ENCODE measurements at places on chromosomes 3 and 15.

DNA sequence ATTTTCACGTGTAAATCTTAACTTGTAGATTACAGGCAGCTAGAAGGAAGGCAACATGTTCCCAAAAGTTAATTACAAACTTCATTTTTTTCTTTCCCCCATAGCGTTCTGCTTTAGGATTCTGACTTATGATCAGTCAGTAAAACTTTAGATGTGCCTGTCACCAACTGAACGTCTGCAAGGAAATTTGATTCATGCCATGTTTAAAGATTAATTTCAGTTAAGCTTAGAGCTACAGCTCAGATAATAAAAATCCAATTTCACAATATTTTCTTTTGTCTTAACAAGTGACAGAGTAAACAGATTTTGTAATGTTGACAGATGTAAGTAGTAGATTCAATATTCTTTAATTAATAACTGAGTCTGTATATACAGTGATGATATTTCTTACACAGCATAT, 253.1 kb downstream of the NFKBIZ start:
- DNase-seq: no peak

GRCh38 chr3:146217324-146217723, 33.6 kb downstream of the PLSCR4 start:
- no peak for DNase-seq

GRCh38 chr15:43509660-43510199, 7.7 kb upstream of the MAP1A start:
- no peak for DNase-seq

DNA sequence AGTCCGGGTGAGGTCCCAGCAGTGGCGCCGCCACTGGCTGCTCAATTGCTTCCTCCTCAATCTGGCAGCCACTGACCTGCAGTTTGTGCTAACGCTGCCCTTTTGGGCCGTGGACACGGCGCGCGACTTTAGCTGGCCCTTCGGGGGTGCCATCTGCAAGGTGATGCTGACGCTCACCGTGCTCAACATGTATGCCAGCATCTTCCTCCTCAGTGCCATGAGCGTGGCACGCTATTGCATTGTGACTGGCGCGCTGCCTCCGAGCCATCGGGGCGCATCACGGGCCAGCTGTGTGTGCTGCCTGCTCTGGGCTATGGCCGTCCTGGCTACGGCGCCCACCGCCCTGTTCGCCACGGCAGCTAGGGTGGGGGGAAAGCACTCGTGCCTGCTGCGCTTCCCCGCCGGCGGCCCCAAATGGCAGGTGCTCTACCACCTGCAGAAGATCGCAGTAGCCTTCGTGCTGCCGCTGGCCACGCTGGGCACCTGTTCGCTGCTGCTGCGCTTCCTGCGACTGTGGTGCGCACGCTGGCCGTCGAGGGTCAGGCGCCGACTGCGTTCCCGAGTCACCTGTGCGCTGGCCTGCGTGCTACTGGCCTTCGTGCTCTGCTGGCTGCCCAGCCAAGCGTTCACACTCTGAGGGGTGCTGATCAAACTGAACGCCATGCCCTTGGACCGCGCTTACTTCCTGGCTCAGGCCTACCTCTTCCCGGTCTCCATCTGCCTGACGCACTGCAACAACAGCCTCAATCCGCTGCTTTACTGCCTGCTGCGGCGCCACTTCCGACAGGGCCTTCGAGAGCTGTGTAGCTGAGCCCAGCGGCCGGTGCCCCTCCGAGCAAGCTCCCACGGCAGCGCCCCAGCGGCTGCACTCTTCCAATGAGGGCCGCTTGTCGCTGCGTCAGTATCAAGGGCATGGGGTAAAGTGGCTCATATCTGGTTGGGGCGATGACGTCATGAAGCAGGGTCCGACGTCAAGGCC, 20.3 kb upstream of the ADAMTS7 start:
- DNase-seq: no peak

GRCh38 chr15:86493884-86494283, 414.2 kb downstream of the AGBL1 start:
- no peak for DNase-seq

GRCh38 chr15:67253101-67253500, 1.4 kb downstream of the AAGAB start:
- DNase-seq: no peak

DNA sequence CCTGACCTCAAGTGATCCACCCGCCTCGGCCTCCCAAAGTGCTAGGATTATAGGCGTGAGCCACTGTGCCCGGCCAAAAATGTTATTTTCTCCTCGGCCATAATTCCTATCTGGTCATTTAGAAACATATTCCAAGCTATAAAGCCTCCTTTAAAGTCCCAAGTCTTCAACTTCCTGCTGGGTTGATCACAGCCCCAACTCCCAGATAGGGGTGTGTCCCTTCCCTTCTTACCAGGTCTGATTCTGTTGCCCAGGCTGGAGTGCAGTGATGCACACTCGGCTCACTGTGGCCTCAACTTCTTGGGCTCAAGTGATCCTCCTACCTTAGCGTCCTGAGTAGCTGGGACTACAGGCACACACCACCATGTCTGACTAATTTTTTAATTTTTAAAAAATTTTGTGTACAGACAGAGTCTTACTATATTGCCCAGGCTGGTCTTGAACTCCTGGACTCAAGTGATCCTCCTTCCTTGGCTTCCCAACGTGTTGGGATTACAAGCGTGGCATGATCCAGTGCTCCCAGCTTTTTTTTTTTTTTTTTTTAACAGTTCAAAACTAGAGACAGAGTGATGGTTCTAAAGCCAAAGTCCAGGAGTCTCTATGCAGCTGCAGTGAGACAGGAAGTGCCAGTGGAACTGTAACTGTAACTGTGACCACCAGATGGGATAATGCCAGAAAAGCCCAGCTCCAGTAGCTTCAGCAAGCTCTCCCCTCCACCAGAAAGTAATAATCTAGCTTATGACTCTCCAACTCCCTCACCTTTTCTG, 8.2 kb upstream of the PRKAR2A start:
- DNase-seq: no peak

GRCh38 chr3:150467381-150467780, 59.3 kb downstream of the TSC22D2 start:
- DNase-seq: no peak

GRCh38 chr15:57883701-57884100, 177.2 kb downstream of the POLR2M start:
- DNase-seq: no peak

DNA sequence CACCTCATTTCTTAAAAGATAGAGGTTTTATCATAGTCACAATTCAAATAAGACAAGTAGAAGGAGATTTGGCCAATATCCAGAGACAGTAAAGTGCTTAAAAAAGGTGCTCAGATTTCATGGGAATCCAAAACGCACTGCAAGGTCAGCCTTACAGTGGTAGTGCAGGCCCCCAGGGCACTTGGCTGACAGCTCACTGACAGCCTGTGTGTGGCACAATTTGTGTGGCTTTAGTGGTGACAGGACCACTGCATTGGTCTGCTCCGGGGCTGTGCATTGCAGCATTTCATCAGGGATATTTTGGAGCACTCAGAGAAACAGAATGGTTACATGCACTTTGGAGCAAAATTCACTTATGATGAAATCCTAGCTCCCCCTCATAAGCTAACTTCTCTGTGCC, 544.3 kb downstream of the NTRK3 start:
- DNase-seq: no peak

GRCh38 chr3:160773722-160774121, 17.7 kb downstream of the PPM1L start:
- DNase-seq: no peak

GRCh38 chr15:64493641-64494040, 33.3 kb downstream of the ZNF609 start:
- no peak for DNase-seq

DNA sequence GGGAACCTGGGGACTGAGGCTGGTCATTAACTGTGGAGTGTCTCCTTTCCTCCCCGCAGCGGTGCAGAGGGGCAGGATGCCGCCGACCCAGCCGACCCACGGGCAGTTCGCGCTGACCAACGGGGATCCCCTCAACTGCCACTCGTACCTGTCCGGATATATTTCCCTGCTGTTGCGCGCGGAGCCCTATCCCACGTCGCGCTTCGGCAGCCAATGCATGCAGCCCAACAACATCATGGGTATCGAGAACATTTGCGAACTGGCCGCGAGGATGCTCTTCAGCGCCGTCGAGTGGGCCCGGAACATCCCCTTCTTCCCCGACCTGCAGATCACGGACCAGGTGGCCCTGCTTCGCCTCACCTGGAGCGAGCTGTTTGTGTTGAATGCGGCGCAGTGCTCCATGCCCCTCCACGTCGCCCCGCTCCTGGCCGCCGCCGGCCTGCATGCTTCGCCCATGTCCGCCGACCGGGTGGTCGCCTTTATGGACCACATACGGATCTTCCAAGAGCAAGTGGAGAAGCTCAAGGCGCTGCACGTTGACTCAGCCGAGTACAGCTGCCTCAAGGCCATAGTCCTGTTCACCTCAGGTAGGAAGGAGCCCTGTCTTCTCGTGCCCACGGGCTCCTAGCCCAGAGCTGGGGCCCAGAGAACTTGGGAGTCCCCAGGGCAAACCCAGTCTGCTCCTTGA, 3.7 kb downstream of the NR2F2 start:
- no peak for DNase-seq

- DNase-seq: no peak
These were observed 70.7 kb upstream of the DCBLD2 start for GRCh38 chr3:98972155-98972554.

GRCh38 chr15:43845421-43845820, 18.6 kb downstream of the WDR76 start:
- DNase-seq: no peak

- DNase-seq: no peak
These were observed 137.9 kb upstream of the COL8A1 start for GRCh38 chr3:99500485-99500884.

- no peak for DNase-seq
These were observed 17.4 kb upstream of the KLHL6 start for GRCh38 chr3:183572935-183573334.

- DNase-seq: peak; percentile 6
These were observed 203.7 kb downstream of the SLC9A9 start for GRCh38 chr3:143644370-143645089.

DNA sequence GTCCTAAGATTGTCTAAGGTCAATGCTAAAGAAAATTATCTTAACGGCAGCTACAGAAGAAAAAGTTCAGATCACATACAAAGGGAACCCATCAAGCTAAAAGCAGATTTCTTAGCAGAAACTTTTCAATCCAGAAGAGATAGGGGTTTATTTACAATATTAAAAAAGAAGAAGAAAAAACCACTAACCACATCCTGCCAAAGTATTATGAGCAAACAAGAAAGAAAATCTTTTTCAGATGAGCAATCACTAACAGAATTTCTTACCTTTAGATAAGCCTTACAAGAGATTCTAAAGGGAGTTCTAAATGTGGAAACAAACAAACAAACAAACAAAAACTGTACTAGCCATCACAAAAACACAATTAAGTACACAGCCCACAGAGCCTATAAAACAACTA, 1015.8 kb upstream of the EPHA6 start:
- DNase-seq: no peak

DNA sequence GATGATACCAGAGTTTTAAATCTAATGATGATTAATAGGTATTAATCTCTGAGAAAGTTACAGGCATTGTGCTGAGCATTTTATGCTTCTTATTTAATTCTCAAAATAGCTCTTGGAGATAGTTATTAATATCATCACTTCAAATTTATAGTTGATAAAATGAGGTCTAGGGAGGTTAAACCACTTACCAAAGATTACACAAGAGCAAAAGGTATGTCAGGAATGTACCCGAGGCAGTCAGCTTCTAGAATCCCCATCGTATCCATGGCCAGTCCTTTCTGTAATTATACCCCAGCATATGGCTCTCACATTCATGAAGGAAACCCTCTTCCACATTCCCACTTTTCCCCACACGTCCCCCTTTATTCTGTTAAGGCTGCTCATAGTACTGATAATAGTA, 421.3 kb downstream of the PYDC2 start:
- DNase-seq: no peak

DNA sequence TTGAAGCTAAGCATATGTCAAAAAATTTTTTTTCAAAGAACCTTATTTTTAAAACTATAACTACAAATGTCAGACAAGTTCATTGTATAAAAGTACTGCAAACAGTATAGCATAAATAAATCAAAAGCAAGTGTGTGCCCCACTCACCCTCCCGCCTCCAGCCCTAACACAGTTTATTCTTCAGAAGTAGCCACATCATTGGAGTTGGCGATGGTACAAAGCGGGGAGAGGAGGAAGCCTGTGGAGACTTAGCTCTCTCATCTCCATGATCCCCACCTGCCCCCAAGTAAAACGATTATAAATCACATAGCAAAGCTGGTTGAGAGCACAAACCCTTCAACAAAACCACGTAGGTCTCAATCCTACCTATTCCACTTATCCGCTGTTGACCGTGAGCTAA, 33.6 kb downstream of the FOXP1 start:
- no peak for DNase-seq

- DNase-seq: no peak
These were observed 201.9 kb downstream of the TNIK start for GRCh38 chr3:171258316-171258715.

- DNase-seq: no peak
These were observed 63.0 kb downstream of the SLTM start for GRCh38 chr15:58870451-58870850.

DNA sequence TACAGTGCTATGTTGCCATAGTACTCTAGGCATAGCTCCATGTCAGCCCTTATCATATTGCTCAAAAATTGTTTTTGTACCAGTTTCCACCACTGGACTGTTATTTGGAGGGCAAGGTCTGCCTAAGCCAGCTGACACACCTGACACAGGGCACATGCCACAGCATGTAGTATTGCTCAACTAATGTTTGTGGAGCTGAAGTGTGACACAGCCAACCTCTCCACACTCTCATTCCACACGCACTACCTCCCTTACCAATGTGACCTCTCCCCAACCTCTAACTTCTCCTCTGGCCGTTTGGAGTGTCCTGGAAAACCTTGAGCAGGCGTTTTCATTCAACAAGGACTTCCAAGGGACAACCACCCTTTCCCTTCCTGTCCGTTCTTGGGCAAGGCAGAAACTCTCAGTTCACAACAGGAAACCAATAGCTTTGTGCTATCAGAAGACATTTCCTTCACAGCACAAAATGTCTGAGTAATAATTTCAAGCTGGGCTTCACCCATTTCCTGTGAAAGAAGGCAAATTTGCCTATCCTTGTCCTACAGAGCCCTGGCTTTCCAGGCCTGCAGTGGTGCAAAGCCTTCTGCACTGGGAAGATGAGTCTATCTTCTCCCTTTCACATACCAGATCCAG, 38.4 kb downstream of the TLNRD1 start:
- no peak for DNase-seq

DNA sequence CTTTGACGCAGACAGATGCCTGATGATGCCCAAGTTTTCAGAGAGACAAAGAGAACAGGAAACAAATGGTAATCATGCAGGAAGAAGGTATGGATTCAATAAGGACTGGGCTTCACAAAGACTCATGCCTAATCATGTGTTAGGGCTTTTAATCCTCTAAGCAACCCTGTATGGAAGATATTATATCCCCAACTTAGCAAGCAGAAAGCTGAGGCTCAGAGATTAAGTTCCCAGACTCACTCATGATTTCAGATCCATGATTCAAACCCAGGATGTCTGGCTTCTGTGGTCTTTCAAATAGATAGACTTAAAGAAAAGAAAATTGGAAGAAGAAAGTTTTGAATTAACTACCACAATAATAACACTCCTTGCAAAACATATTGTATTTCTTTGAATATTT, 4.1 kb upstream of the CLASP2 start:
- no peak for DNase-seq

Data from CD4-positive, alpha-beta T cell treated with Interleukin-2 at 100 ng/mL for 4 hours (primary cell).